ENCODE measurements at places on chromosomes 2 and 18.

DNA sequence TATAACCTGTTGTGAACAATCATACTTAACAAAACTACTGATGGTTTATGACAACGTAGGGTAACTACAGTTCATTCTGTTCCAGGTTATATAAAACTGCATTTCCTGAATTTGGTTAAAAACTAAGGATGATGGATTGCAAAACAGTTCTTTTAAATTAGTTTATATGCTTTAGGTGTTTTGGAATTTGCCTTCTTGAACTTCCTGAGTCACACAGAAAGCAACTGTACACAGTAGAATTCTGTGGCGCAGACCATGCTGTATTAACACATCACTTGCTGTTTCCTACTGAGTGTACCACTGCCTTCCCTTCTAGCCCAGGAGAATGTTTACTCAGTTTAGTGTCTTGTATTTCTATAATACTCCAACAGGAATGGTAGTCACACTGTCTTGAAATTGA, 19.4 kb downstream of the ITGB1BP1 start:
- DNase-seq, result no peak

- DNase-seq, result no peak
These were observed 680 bp downstream of the ATP5F1A start for GRCh38 chr18:46097431-46097800.

DNA sequence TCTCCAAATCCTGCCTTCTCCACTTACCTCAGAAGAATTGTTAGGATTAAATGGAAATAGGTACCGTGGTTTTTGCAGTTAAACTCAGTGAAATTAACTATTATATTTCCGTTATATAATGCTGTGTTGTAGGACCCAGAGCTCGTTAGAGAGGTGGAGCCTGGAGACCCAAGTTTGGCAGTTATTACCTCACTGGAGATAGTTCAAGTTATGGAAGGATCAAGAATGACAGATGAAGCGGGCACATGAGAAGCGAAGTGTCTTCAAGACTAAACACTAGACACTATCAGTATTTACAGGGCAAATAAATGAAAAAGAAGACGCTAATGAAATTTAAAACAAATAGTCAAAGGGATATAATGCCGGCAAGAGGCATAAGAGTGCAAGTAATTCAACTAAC, 866 bp downstream of the CWC22 start:
- no peak for DNase-seq

- no peak for DNase-seq
These were observed 19.0 kb downstream of the KCMF1 start for GRCh38 chr2:84989927-84990326.

DNA sequence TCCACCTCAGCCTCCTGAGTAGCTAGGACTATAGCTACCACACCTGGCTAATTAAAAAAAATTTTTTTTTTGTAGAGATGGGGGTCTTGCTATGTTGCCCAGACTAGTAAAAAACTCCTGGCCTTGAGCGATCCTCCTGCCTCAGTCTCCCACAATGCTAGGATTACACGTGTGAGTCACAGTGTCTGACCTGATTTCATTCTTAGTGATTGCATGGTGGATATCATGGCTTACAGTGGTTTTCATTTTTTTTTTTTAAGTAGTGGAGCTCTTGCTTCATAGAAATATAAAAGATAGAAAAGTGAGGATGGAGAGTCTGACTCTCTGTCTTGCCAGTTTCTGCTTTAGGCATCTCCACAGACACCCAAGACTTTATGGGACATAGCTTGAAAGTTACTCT, 83.6 kb downstream of the CDC42EP3 start:
- no peak for DNase-seq

- no peak for DNase-seq
These were observed 52.0 kb downstream of the ZFP36L2 start for GRCh38 chr2:43174368-43174916.

DNA sequence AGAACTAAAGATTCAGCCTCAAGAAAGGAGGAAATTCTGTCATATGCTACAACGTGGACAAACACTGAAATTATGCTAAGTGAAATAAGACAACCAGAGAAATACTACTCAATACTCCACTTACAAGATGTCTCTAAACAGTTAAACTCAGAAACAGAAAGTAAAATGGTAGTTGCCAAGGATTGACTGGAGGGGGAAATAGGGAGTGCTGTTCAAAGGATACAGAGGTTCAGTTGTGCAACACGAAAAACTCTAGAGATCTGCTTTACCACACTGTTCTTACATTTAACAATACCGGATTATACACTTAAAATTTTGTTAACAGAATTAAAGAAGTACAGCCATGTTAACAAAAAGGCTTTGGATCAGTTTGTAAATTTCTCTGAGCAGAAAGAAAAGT, 39.8 kb upstream of the C2orf15 start:
- no peak for DNase-seq

DNA sequence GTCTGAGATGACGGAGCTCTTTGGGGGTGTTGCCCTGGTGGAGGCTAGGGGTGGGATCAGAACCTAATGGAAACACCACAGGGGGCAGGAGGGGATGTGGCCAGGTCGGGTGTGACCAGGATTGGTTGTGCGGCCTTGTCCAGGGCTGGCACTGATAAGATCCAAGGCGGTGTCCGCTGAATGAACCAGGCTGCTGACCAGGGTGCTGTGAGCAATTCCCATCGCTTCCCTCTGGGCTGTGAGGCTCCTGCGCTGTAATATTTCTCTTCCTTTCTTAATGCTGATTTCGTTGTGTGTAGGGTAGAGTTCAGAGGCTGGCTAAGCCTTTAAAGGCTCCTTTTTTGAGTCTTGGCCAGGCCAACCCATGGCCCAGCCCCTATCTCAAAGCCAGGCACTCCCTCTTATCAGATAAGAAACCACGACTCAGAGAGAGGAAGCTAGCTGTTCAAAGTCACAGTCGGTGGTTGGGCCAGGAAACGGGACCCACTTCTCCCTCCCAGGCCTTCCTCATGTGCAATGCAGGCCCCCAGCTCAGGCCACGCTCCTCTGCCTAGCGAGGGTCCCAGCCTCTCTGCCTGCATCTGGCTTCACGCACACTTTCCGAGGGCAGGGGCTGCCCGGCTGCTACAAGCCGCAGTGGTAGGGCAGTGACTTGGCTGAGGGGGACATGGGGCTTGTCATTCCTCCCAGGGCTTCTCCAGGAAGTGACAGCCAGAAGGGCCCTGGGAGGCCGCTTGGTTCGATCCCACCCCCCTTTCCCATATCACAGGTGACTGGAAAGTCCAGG, 26.0 kb upstream of the FOSL2 start:
- no peak for DNase-seq

DNA sequence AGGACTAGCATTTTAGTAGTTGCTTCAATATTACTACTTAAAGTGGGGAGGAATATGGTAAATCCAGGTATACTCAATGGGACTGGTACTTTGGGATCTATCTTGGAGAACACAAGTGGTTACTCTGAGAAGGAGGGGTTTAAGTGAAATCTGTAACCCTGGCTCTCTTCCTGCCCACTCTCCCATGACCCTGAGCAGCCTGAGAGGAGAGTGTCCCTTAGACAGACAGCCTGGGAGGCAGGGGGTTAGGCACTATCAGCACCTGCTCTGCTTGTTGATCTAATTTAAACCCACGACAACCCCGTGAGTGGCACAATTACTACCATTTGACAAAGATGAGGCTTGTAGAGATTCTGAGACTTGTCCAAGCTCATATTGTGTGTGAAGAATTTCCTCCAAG, 395.5 kb downstream of the ALK start:
- DNase-seq, result no peak

- DNase-seq, result no peak
These were observed 196.4 kb downstream of the TNS1 start for GRCh38 chr2:217806482-217806765.

DNA sequence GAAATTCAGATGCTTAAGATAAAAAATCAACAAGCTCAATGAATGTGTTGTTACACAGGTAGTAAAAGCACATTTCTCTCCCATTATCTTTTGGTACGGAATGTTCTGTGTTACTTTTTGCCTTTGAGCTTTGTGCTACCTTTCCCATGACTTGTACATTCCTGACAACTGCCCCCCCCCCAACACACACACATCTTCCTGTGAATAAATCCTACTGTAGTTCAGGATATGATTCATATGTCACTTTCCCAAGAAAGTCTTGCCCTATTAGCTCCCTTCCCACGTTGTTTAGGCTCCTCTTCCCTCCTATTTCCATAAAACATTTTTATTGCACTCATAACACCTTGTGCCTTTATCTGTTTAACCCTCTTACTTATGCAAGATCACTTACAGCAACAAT, 442.6 kb upstream of the LRATD1 start:
- DNase-seq, result no peak

DNA sequence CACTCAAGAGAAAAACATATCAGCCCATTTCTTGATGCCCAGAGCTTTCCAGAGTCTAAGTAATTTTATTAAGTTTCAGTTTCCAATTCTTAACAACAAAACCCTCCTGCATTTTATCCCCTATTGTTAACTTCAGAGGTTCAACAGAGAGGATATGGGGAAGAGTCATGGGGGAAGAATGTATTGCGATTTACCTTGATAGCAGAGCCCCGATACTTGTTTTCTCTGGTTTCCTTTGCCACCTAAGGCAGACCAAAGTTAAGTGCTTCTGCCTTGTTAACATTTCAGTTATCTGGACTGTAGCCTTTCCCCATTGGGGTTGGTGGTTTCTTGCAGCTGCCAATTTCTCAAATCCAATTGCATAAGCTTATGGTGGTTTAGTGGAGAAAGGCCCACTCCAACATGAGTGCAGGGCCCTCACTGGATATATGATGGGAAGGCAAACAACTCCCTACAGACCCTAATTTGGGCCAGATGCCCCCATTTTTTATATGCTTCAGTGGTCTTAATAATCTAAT, 82.0 kb upstream of the ITGB6 start:
- DNase-seq, result no peak

DNA sequence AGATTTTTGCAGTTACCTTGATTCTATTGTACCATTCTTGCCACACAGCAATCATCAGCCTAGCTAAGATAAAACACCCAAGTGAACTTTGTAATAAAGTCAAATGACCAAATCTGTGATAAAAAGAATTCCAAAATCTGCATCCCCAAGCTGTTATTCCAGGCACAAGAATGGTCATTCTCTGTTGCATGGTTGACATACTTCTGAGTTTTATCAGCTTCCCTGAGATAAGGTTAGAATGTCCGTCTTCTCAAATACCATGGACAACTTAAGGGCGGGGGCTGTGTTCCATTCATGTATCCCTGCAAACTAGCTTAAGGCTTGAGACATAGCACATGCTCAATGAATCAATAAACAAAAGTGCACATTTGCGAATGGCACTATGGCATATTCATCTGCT, 8.1 kb upstream of the BMP10 start:
- no peak for DNase-seq

DNA sequence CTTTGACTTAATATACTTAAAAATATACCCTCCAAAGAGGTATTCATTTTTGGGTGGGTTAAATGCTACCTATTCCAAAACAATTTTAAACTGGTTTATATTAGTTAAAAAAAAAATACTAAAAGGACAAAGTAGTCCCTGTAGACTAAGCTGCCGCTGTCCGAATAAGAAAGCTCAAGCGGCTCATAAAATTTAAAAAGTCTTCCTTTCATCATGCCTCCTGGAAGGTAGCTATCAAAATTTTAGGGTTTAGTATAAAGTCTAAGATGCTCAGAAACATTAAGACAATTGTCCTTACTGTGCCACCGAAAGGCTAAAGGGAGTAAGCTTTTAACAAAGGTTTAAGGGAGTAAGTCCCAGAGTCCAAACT, 440 bp upstream of the UGGT1 start:
- DNase-seq, result no peak

- DNase-seq, result no peak
These were observed 111.4 kb downstream of the METTL4 start for GRCh38 chr18:2459886-2460285.

DNA sequence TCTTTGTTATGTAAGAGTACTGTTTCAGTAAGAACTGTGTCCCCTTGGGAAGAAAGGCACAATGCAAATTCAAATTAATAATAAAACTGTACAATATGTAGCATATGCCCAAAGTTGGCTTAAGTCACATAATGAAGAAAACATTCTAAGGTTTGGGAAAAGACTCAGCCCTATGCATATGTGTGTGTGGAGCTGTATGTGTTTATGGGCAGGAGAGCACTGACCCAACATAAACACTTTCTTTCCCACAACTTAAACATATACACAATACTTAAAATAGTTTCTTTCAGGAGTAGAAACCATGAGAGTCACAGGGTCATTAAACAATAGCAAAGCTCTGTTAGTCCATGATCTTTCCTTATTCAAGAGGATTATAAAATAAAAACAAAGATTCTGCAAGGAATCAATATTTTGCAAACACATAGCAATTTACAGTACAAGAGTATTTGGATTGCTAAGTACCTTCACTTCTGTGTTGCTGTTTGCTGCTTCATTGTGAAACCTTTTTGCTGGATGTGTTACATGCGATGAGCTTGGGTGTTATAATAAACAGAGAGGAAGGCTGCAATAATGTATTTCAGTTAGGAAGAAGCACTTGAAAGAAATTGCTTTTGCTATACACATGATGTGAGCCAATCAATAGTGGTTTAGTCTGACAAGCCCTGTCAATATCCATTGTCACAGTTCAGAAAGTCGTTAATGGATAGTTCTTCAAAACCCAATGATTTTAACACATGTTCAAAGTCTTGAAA, 347.3 kb downstream of the ARHGAP15 start:
- DNase-seq, result no peak

DNA sequence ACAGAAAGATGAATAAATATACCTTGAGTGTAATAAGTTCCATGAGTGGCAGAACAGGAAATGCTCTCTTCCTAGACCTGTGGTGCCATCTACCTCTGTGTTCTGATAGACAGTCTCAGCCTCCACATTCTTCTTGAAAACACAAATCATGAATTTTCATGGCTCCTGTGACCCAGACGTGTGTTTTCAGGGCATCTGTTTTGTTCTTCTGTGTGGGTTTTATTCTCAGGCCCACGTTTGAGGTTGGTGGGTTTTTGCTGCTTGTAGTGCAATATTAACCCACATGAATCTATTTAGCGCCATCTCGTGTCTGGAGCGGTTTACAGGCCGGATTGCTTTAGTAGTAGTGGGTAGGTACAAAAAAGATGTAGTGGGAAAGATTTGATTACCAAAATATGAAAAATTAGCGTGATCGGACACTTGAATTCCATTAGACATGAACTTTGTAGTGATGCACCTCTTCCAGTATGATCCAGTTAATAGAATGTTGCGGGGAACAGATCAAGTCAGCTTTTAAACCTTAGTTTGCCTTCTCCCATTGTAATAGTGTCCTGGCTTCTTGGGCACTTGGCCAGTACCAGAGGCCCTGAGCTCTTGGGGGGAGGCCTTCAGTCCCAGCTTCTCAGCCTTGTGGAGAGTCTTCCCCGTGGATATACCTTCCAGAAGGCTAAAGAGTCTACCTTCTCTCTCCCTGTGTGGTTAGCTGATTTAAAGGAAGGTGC, 256.5 kb downstream of the TPGS2 start:
- DNase-seq, result no peak

GRCh38 chr2:27445615-27446014, 3.4 kb downstream of the KRTCAP3 start:
- DNase-seq, result no peak

- DNase-seq, result no peak
These were observed 679.1 kb upstream of the ZEB2 start for GRCh38 chr2:145199042-145199441.

- no peak for DNase-seq
These were observed 1.7 kb downstream of the ERFE start for GRCh38 chr2:238160206-238161129.

GRCh38 chr2:11100130-11100529, 55.1 kb upstream of the SLC66A3 start:
- no peak for DNase-seq
